GM12892 (cell line): ENCODE measurements at places on chromosomes 2 and 18.

GRCh38 chr2:232422051-232422450 is 15.4 kb downstream of the ALPG start:
- no peak for DNase-seq

- no peak for DNase-seq
Observed at GRCh38 chr18:44766450-44766849, 85.8 kb downstream of the SETBP1 start.

DNA sequence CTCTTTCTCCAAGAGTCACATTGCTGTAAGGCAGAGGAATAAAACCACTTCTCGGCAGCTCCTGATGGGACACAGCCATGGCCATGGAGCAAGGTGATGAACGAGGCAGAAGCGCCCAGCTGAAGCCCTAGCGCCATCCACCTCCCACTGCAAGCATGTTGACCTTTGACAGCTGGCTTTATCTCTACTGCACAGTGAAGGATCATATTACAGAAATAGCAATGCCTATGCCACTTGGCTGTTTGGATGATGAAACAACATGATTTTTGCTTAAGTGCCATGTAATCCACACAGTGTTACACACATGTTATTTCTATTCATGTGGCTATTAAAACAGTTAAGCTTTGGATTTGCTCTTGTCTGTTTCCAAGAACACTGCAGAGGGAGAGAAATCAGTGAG is 167.7 kb downstream of the VAPA start:
- no peak for DNase-seq

DNA sequence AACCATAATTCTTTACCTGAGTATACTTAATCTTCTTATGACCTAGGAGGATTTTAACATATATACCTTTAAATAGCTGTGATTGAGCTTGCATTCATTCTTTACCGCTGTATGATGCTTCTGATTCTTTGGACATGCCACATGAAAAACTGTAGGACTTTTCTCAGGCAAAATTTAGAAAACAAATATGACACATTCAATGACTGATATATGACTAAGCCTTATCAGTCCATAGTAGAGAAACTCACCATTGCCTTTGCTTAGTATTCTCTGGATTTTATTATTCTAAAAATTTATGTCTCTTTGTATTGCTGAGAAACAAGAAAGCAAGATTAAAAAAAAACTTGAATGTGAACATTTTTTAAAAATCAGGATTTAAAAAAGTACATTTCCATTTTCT is 3.7 kb downstream of the FAM171B start:
- DNase-seq: no peak

GRCh38 chr2:130864830-130865800 is 28.4 kb downstream of the ARHGEF4 start:
- no peak for DNase-seq

GRCh38 chr2:34261701-34262100 is 662.6 kb upstream of the FAM98A start:
- no peak for DNase-seq

- no peak for DNase-seq
Observed at GRCh38 chr2:164697688-164698461, 76.6 kb upstream of the GRB14 start.

DNA sequence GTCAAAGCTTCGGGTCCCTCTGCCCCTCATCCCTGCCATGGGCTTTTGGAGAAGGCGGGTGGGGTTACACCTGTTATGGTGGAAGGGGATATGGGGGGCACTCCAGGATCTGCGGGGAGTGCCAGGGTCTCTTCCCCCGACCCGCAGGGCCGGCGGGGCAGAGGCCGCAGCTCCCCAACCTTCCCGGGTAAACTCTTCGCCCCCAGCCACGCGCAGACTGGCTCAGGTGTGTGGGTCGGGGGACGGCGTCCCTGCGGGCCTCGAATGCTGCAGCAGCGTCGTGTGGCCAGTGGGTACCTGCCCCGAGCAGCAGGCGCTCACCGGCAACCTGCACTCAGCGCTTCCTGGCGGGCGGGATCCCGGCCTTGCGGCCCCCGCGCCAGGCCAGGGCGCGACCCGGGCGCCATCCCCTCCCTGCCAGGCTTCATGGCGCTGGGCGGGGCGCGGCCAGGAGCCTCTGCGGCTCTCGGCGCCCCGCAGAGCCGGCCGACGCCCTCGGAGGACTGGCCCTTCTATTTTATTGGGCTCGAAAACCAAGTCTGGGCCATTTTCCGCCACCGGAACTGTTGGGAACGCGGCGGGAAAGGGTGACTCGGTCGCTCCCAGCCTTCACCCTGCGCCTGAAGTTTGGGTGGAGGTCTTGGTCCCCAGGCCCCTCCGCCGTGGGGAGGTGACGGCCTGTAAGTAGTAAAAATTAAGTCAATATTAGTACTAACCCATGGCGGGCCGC is 4.5 kb downstream of the GBX2 start:
- DNase-seq: no peak

GRCh38 chr2:96528006-96528699 is 8.4 kb upstream of the ARID5A start:
- no peak for DNase-seq

DNA sequence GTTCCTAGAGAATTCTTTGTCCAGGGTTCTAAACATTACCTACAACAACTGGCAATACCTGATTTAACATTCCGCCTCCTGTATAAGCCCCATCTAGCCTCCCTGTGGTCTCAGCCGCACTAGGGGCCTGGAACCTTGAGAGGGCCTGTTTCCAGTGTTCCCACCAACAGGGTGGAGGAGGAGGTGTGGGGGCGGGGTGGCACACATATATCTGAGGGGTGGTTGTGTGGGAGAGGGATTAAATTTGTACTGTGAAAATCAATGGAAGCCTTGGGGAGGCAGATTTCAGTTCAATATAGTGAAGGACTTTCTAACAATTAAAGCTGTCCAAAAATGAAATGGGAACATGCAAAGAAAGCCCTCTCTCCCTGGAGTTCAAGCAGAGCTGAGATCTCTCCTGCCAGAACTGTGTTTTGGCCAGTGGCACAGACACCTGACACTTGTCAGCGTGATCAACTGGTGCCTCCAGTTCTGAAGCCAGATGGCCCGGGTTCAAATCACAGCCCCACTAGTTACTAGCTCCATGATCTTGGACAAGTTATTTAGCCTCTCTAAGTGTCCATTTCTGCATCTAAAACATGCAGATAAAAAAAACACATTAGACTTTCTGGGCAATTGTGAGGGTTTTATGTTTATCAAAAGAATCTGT is 17.0 kb upstream of the FZD7 start:
- no peak for DNase-seq

- DNase-seq: no peak
Observed at GRCh38 chr2:155035308-155035707, 336.8 kb downstream of the KCNJ3 start.

- no peak for DNase-seq
Observed at GRCh38 chr2:19860022-19860421, 41.8 kb downstream of the TTC32 start.

DNA sequence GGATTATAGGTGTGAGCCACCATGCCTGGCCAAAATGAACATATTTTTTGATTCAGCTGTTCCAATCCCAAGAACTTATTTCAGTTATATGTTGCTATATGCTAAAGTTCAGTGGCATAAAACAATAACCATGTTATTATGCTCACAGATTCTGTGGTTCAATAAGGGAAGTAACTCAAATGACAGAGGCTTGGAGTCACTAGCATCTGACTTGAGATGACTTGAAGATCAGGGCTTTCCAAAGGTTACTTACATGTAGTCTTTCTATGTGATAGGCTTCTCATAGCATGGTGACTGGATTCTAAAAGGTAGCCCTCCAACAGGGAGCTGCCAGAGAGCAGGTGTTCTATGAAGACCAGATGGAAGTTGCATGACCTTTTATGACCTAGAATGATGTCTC is 17.2 kb downstream of the CLK1 start:
- no peak for DNase-seq

DNA sequence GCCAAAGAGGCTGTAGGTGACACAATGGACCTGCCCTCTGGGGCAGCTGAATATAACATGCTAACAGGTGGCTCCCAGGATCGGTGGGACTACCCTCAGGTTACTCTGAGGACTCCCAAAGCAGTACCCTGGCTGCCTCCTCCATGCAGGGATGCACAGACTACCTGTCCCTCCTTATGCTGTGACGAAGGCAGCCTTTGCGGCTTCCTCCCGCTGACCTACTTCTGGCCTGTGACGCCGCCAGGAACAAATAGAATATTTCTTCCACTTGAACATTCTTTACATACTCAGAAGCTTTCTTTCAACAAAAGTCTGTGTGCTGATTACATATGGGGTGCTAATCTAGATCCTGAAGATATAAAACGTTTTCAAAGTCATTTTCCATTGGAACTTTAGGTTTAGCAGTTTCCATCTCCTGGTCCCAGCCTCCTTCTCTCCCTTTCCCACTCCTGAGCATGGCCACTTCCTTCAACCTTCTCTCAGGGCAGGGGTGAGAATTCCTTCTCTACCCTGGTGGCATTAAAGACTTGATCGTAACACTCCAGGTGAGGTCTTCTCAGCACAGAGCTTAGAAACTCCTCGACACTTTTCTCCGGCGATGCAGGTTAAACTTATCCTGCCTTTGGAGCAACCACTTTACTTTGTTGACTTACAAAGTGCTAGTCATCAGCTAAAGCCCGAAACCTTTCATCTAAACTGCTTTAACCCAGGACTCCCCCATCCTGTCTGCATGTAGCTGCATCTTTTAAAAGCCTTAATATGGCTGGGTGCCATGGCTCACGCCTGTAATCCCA is 58.9 kb upstream of the STK17B start:
- DNase-seq: no peak

GRCh38 chr2:179692610-179693009 is 168.8 kb downstream of the ZNF385B start:
- DNase-seq: no peak

- DNase-seq: no peak
Observed at GRCh38 chr18:76390452-76391035, 104.5 kb downstream of the ZNF516 start.

- DNase-seq: no peak
Observed at GRCh38 chr18:72013427-72013850, 530.7 kb downstream of the CBLN2 start.

- DNase-seq: no peak
Observed at GRCh38 chr2:47025969-47026610, 110.5 kb upstream of the MCFD2 start.

DNA sequence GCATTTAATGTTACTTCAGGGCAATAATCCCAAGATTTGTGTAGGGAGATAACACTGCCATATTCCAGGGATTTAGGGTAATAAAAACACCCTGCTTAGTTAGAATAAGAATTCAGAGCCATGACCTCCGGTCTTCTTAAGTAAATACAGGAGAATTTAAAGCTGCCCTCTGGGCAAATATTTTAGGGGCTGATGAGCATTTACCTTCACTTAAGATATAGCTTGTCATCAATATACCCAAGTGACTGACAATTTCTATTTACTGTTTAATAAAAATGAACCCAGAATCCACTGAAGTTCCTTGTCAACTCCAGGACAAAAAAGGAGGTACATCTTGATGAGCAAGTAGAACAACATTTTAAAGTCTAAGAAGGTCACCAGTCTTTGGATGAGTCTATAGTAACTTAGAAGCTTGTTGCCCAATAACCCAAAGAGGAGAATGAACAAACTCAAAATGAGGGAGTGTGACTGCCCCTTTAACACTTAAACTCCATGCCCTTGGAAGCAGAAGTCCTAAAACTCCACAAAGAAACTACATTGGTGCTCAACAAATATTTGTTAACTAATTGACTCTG is 24.3 kb upstream of the IKZF2 start:
- no peak for DNase-seq

DNA sequence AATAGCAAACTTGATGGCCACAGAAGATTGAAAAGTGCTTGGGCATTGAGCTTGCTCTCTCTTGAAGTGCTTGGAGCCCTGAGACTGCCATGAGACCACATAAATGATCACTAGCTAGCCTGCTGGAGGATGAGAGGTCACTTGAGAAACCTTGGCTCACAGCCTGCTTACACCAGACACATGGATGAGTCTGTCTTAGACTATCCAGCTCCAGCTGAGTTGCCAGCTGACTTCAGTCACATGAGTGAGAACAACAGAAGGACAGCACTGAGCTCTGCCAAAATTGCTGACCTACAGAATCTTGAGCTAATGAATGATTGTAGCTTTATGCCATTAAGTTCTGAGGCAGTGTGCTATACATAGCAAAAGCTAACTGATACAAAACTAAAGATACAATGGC is 18.1 kb downstream of the NABP1 start:
- no peak for DNase-seq

DNA sequence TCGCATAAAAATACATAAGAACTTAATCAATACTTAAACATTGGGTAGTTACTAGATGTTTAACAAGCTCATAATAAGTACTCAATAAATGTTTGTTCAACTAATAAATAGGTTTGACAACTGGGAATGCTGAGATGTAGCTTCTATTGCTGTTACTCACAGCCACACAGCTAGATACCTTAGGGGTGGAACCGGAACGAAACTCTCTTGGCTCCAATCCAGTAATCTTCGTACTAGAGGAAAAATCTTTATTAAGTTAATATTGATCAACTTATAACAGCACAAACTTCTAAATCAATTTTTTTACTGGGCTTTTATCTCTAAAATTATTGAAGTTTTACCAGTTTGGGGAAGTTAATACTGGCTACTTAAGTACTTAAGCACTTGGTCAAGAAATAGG is 247.8 kb downstream of the PAX3 start:
- no peak for DNase-seq

- no peak for DNase-seq
Observed at GRCh38 chr18:60180671-60181070, 191.9 kb downstream of the MC4R start.

- DNase-seq: no peak
Observed at GRCh38 chr18:21857871-21858270, 117.3 kb downstream of the MIB1 start.

DNA sequence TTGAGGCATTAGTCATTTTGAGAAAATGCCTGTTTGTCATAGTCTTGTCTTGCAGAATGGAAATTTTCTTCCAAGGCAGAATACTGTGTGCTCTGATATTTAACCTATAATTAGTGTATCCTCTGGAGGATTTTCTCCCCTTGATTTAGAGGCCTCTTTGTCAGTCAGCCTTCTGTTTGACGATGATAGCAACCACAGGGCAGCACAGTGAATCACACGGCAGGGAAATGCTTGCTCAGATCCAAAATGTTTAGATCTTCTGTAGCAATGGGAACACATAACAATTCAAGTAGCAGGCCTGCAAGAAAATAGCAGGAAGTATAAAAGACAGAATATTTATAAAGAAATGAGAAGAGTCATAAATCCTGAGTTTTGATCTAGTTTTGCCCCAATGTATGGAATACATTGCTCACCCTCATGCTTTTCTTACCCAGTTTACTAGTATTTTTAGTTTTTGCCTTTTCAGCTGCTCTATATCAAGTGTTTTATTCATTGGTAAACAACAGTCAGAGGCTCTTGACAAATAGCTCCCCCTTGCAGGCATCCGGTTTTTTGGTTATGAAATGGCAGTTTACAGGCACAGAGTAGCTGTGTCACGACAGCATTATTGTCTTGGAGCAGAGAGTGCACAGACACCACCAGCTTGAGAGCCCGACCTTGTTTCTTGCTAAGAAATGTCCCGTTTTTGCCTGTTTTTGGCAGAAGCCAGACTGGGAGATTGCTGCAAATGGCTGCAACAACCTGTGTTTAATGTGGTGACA is 185.1 kb downstream of the MYO3B start:
- DNase-seq: no peak

- no peak for DNase-seq
Observed at GRCh38 chr2:83055376-83056010, 1403.6 kb downstream of the SUCLG1 start.

GRCh38 chr18:62498616-62499262 is 24.1 kb upstream of the ZCCHC2 start:
- no peak for DNase-seq
